NCI-H460 (cell line): ENCODE measurements at places on chromosomes 1 and 21.
A peak's percentile ranks its signal among the peaks of the same experiment; 100 is the strongest.

DNA sequence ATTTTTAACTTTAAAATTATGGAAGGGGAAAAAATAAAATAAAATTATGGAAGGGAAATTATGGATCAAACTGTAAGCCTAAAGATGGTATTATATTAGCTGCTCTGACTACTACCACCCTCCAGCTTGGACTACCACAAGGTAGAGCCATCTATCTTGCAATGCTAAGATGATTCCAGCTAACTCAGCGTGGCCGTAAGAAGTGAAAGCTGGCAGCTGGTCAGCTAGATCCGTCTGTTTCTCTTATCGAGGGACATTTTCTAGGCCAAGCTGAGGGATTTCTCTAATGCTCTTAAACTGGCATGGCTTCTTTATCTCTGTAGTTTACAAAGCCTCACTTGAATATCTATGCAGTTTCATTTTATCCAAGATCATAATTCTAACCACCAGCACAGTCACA is 31.5 kb downstream of the LYST start:
- DNase-seq = no peak

DNA sequence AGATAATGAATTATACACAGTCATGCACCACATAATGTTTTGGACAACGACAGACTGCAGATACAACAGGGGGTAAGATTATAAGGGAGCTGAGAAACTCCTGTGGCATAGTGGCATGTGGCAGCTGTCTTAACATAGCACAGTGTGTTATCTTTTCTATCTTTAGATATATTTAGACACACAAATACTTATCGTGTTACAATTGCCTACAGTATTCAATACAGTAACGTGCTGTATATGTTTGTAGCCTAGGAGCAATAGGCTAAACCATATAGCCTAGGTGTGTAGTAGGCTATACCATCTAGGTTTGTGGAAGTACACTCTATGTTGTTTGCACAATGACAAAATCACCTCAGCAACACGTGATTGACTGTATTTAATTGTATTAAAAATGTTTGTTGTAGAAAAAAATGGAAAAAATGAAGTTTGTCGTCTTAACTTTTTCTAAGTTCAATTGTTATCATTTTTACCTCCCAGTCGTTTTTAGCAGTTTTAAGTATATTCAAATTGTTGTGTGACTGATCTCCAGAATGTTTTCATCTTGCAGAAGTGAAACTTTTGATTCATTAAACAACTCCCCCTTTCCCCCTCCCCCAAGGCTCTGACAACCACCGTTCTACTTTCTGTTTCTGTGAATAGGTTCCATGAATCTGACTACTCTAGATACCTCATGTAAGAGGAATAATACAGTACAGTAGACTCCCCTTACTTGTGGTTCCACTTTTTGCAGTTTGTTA is 351.0 kb upstream of the B3GALT2 start:
- no peak for DNase-seq

GRCh38 chr1:56170784-56171320 is 408.5 kb downstream of the PLPP3 start:
- DNase-seq = no peak

DNA sequence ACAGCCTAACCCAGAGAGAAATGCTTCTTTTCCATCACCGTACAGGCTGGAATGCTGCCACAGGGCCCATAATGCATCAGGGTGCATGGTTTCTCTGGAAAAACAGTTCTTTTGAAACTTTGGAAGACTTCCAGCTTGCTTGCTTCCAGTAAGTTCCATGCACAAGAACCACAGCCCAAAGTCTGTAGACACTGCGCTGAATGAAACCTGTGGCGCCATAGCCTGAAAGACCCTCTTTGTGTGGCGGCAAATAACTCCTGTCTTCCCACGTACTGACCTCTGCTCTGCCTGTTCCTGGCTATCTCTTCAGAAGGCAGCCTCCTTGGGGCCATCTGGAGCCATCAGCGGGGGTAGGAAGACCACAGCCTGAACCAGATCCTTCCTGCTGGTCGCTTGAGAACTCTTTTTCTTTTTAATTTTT is 15.1 kb downstream of the MIIP start:
- no peak for DNase-seq

GRCh38 chr1:228337711-228338520 is 68.7 kb downstream of the TRIM11 start:
- DNase-seq = no peak

DNA sequence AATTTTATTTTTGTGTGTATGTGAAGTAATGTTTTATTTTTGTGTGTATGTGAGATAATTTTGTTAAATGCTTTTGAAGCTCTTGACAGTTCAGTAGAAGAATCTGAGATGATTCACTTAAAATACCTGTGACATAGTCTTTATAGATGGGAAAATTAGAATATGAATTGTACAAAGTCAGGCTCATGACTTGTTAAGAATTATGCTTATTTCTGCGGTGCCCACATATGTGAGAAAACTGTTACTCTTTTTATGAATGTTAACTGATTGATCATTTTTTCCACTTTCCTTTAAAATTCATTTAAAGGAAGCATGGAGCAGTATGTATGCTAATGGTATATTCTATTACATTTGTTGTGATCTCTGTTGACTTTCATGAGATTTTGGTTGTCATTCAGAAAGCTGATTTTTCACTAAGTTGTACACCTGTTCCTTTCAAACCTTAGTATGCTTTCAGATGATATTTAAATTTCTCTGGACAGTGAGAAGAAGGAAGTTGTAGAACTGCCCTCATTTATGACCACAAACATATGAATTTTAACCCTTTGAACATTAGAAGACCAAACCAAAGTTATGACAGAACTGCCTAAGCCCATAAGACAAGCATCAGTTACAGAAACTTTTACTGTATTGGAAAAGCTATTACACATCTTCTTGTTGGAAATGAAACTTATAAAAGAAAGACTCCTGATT is 110.1 kb downstream of the POU2F1 start:
- DNase-seq = no peak

GRCh38 chr1:101444381-101444780 is 207.6 kb downstream of the S1PR1 start:
- no peak for DNase-seq

- DNase-seq = no peak
Measured at GRCh38 chr1:184393962-184394361, 7.1 kb downstream of the C1orf21 start.

GRCh38 chr1:69175053-69175452 is 392.7 kb upstream of the LRRC7 start:
- no peak for DNase-seq

DNA sequence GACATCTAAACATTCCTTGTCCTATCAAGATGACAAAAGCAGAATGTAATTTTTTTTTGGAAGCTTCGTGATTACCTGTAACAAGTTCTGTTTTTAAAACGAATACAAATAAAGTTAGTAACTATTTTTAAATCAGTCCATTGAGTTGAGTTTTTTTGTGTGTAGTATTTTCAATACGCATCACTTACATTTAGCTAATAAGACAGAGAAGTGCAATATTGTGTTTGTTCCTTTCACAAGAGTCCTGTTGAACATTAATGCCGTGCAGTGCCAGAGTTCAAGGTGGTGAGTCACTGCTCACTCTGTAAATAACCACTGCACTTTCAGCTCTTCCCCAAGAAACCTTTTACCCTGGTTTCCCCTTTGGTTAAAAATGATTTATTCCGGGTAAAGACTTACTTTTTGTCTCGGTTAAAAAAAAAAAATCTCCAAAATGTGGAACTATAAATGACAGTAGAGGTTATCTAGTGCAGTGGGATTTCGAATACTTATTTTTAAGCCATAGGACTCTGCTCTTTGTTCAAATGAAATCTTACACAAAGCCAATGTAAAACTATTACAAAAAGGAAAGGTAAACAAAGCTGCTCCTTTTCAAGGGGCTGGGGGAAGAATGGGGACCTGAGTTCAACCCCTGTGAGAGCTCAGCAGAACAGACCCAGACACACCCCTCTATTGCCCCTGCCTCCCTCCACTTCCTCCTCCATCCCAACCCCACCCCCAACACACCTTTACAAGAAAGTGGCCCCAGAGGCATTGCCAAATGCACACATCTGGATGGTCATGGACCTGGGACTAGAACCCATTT is 14.8 kb upstream of the NCMAP start:
- peak; percentile 81 for DNase-seq

DNA sequence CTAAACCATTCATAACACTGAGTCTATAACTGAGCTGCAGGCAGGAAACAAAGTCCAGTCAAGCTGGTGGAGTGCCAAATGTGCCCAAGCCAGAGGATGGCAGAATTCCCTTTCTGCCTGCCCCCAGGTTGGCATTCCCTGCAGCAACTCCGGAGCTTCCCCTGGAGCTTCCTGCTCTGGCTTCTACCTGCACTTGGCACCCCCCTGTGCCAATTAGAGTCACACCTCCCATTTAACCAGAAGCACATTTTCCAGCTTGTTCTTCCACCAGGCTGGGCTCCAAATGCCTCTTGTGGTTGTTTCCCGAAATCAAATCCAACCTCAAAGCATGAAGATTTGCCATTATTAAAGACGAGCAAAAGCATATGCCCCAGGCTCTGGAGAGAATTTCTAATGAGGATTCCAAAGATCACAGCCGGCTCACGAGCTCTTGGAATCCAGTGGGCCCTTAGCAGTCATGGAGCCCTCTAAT is 294.5 kb downstream of the RRAGC start:
- no peak for DNase-seq

DNA sequence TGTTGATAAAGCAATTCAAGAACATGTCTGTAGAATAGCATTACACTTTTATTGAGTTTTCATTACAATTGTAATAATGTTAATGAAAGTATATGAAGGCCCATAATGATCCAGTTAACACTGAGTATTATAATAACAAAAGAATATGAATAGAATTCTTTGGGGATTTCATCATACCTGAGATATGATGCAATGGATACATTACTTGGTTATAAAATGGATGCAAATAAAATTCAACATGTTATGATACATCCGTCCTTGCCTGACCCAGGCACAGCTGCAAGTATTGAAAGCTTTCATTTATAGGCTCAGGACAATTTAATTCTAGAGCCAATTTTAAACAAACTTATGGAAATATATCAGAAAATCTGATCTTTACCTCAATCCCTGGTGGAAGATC is 8.2 kb upstream of the KCNA3 start:
- no peak for DNase-seq

DNA sequence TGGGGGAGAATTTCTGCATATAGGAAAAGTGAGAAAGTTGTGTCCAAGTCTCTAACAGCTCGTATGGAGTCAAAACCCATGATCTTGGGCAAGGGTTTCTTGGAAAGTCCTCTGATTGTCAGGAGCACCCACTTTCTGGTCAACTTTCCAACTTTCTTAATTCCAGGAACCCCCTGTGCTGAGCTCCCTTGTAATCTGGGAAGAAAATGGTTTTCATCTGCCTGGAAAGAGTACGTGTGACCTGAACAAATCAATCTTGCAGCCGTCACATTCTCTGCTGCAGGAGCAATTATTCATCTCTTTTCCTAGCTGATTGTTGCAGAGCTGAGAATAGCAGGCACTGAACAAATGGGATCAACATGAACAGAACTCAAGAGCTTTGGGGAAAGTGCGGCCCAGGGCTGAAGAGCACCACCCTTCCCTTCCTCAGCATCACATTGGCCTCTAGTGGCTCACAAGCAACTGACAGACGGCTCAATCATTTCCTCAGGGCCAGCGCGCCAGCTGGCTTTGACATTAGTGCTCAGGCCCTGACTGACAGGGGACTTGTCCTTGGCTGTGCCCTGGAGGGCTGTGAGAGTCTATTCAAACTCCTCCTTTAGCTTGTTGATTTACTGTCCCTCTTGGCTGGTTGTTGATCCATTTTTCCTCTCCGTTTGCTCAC is 295.2 kb downstream of the HLX start:
- DNase-seq = no peak

- no peak for DNase-seq
Measured at GRCh38 chr1:220882061-220882891, 3.0 kb downstream of the HLX start.

DNA sequence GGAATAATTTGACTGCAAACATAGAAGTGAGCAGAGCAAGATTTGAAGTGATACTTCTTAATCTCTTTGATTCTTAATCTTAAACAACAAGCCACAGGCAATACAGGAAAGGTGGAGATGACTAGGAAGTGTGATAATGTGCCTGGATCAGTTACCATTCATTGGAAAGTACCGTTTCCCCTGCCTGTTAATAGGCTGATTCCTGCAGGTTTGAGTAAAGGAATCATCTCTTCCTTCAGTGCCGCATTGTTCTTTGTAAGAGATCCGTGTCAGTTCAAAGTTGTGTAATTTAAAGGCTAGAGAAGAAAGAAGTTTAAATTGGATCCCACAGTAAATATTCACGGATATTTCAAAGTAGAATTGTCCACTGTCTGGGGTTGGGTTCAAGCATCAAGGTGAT is 43.5 kb upstream of the BCL10 start:
- DNase-seq = no peak

GRCh38 chr1:1024771-1025699 is 5.1 kb downstream of the AGRN start:
- DNase-seq = no peak

DNA sequence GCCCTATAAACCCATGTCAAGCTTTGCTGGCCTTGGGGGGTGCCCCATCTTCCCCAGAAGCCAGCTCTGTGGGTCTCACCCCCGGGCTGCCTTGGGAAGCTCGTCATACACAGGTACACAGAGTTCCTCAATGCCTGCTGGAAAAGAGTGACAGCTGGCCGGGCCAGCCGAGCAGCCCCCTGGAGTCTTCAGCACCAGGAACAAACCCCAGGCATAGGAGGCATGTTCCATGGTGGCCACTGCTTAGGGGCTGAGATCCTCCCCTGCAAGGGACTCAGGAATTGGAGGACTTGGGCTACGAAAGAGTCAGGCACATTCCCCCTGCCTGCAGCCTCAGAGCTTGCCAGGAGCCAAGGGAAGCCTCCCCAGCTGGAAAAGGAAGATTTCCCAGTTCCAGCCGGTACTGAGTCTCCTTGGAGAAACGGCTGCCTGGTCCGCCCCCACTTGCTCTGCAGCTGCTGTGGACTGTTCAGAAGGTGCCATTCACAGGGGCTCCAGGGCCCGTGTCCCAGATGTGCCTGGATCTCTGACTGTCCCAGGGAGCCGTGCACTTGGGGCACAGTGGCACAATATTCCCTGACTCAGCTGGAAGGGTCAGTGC is 89.5 kb downstream of the STUM start:
- DNase-seq = no peak

GRCh38 chr1:185573162-185573561 is 161.0 kb upstream of the HMCN1 start:
- DNase-seq = no peak

- DNase-seq = no peak
Measured at GRCh38 chr1:44326024-44326701, 28.9 kb downstream of the ERI3 start.

DNA sequence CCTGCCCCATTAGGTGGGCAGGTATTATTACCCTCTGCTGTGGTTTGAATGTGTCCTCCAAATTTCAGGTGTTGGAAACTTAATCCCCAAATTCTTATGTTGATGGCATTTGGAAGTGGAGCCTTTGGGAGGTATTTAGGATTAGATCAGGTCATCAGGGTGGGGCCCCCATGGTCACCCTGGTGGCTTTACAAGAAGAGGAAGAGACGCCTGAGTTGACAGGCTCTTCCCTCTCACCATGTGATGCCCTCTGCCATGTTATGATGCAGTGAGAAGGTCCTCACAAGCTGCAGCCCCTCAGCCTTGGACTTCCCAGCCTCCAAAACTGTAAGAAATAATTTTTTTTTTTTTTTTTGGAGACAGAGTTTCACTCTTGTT is 8.8 kb upstream of the THEMIS2 start:
- no peak for DNase-seq
